ENCODE measurements at places on chromosomes 6 and 20.
A peak's percentile ranks its signal among the peaks of the same experiment; 100 is the strongest.

DNA sequence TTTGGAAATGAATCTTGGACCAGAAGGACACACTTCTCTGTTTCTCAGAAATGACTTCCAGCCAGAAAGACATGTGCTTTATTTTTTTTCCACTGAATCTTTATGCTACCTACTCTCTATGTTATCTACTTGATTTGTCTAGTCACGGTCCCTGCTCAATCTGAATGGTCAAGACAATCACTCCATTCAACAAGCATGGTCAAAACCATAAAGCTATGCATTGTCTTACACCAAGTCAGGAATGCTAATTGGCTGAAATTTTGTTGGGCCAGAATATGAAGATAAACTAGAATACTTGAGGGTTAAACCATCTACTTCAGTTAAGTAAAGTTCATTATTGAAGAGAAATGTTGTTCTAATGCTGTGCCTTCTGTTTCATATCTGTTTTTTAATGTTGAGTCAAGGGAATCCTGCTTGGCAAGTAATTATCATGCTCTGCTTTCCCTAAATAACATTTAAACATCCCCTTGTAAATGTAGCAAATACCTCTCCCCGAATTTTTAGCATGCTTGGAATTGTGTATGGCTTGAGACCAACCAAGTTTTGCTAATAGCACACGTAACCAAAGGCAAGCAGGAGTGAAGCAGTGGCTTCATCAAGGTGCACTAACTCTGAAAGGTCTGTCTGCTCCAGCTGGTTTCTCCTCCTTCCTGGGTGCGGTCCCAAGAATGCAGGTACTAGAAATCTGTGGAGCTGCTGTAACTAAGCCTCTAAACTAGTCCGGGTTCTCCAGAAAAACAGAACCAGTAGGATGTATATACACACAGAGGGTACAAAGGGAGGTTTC is 190.3 kb upstream of the CDYL start:
- H3K27me3 ChIP-seq, result no peaks in the 10 kb centered on the region
- DNase-seq, result no peak
- H3K4me1 ChIP-seq, result peaks cover 3% of the 10 kb centered on the region
- no peaks in the 10 kb centered on the region for H3K36me3 ChIP-seq
- H3K27ac ChIP-seq, result no peak overlapping the region

DNA sequence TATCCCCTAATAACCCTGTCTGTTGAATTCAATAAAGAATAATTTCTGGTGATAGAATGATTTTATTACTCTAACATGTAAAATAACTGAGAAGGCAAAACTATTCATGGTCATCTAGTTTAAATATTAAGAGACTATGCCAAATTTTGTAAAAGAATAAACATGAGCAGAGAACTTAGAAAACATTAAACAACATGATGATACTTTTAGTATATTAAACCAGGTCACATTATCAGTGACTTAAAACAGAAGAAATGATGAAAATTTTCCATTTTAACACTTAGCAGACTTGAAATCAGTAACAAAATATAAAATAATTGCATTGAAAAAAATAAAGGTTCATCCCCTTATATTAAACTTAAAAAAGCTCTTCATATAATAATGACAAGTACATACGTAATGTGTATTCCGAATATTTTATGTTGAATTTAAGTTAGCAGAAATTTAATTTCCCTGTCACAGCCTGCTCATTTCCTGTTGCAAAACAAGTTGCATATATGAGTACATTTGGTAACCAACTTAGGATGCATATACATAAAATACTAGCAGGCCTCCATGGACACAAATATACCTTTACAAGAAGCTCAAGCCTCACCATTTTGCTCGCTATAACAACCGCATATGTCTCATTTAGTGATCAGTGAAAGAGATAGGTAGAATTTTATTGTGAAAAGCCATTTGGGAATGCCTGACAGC is 40.6 kb downstream of the DTNBP1 start:
- H3K36me3 ChIP-seq, result no peaks in the 10 kb centered on the region
- H3K4me1 ChIP-seq, result peaks cover 5% of the 10 kb centered on the region
- H3K27ac ChIP-seq, result no peak overlapping the region

DNA sequence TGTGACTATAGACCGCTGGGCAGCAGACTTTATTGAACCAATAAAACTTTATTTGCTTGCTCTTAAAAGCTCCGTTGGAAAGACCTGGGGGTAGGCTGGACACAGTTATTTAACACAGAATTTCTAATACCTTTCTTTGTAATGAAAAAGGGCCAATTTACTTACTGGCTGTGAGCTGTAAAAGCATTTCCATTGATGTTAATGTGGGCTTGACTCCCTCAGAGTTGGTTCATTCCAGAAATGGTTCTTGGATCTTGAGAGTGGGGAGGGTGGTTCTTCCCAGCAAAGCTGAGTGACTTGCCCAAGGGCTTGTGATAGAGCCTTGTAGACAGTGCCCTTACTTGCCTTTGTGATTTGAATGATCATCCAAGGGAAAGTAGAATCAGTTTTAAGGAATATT is 100.6 kb downstream of the SOX4 start:
- no peak overlapping the region for H3K27ac ChIP-seq
- no peak for DNase-seq
- no peaks in the 10 kb centered on the region for H3K36me3 ChIP-seq
- H3K27me3 ChIP-seq, result no peaks in the 10 kb centered on the region

DNA sequence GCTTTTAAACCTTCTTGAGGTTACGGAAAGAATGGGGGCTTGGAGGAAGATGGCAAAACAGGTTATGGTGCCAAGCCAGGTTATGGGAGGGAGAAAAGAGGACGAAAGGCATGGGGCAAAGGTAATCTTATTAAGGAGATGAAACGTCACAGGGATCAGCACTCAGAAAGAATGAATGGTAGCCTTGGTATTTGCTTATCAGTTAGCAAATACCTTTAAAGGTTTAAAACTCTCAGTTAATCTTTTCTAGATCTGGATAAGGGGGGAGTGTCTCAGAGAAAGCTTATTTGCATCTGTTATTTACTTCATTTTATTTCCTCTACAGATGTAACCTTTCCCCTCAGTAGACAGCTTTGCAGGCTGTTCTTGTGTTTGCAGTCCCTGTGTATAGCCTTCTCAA is 55.5 kb upstream of the EEF1E1 start:
- H3K4me3 ChIP-seq, result no peak overlapping the region
- no peaks in the 10 kb centered on the region for H3K27me3 ChIP-seq
- H3K27ac ChIP-seq, result no peak overlapping the region
- no peaks in the 10 kb centered on the region for H3K4me1 ChIP-seq

DNA sequence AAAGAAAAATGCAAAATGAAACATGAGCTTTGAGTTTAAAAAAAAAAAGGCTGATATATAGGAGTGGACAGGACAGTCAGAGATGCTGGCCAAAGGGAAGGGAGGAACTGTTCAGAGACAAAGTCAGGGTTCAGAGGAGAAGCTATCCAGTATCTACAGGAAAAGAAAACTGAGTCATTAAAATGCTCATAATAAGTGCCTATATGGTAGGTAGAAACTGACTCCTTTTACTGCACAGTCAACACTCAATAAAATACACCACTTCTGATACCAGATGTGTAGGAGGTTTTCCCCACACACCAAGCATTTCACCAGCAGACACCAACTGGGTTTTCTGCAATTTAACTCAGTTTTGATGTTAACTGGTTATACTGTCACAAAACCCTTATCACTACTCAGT is 32.9 kb downstream of the FRK start:
- no peaks in the 10 kb centered on the region for H3K36me3 ChIP-seq
- peaks cover 6% of the 10 kb centered on the region for H3K4me1 ChIP-seq
- H3K4me3 ChIP-seq, result no peak overlapping the region
- H3K27ac ChIP-seq, result peak overlapping the region; percentile 28
- H3K27me3 ChIP-seq, result no peaks in the 10 kb centered on the region

- H3K27ac ChIP-seq, result no peak overlapping the region
- H3K4me1 ChIP-seq, result no peaks in the 10 kb centered on the region
- no peaks in the 10 kb centered on the region for H3K36me3 ChIP-seq
- no peak overlapping the region for H3K4me3 ChIP-seq
These were observed 182.8 kb downstream of the GRM1 start for GRCh38 chr6:146211646-146212045.

DNA sequence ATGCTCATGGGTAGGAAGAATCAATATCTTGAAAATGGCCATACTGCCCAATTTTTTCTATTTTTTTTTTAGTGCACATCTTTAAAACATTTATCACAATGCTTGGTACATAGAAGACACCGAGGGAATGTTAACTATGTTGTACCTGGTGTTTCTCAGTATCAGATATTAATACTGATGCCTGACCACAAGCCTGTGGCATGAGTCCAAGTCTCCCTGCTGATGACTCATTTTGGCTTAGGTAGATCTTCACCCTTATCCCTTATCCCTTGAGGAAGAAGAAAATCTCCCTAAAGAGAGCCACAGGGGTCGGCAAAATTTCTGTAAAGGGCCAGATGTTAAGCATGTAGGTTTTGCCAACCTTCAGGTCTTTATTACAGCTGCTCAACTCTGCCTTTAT is 14.5 kb downstream of the CD109 start:
- no peak overlapping the region for H3K27ac ChIP-seq
- no peak for DNase-seq
- no peaks in the 10 kb centered on the region for H3K4me1 ChIP-seq
- no peak overlapping the region for H3K4me3 ChIP-seq
- no peaks in the 10 kb centered on the region for H3K27me3 ChIP-seq
- no peaks in the 10 kb centered on the region for H3K36me3 ChIP-seq

DNA sequence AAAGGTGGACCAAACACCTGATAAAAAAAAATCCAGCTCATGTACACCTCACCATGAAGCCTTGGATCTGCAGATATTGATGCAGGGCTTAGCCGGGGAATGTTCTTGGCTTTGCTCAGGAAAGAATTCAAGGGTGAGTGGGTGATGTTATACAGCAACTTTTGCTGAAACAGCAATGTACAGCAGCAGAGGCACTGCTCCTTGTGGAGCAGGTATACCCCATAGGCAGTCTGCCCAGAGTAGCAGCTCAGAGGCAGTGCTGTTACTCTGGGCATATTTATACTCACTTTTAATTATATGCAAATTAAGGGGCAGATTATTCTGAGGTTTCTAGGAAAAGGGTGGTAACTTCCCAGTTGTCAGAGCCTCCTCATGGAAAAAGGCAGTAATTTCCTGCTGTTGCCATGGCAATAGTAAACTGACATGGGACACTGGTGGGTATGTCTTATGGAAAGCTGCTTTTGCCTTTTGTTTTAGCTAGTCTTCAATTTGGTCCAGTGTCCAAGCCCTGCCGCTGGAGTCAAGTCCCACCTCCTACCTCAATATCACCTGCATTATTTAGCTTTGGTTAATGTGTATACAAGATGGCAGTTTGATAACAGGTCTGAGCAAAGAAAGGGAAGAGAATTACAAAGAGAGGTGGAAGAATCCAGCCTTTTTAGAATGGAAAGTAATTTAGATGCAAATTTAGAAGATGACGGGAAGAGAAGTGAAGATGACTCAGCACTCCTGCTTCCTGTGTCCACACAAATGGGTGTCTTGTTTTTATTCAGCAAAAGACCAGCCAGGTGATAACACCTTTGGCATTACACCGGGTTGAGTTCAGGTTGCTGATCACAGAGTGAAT is 110.1 kb upstream of the JAG1 start:
- no peak for DNase-seq
- H3K4me1 ChIP-seq, result no peaks in the 10 kb centered on the region
- no peak overlapping the region for H3K27ac ChIP-seq
- H3K36me3 ChIP-seq, result no peaks in the 10 kb centered on the region

DNA sequence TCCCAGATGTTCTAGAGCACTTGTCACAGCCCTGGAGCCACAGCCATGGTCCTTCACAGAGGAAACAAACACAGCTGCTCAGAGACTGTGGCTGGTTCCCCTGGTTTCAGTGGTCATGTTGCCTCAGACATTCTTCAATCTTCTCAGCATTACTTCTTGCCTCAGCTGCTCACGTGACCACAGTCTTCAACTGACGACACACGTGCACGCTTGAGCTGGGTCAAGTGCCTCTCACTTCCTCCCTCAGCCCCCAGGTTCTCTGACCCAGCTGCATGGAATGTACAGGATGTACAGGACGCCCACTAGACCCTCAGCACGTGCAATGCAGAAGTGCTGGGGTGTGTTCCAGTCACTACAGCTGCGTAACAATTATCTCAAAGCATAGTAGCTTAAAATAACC is 159.8 kb upstream of the GGTLC1 start:
- no peaks in the 10 kb centered on the region for H3K4me1 ChIP-seq
- no peak for DNase-seq
- no peaks in the 10 kb centered on the region for H3K27me3 ChIP-seq
- H3K36me3 ChIP-seq, result no peaks in the 10 kb centered on the region
- no peak overlapping the region for H3K27ac ChIP-seq
- no peak overlapping the region for H3K4me3 ChIP-seq

GRCh38 chr20:18032977-18033892 is 24.5 kb downstream of the OVOL2 start:
- DNase-seq, result no peak
- no peak overlapping the region for H3K27ac ChIP-seq
- H3K4me3 ChIP-seq, result no peak overlapping the region
- H3K27me3 ChIP-seq, result no peaks in the 10 kb centered on the region

GRCh38 chr6:169534039-169534421 is 167.8 kb downstream of the WDR27 start:
- H3K4me1 ChIP-seq, result no peaks in the 10 kb centered on the region
- H3K27ac ChIP-seq, result no peak overlapping the region
- no peak for DNase-seq
- H3K4me3 ChIP-seq, result no peak overlapping the region
- H3K27me3 ChIP-seq, result no peaks in the 10 kb centered on the region
- H3K36me3 ChIP-seq, result no peaks in the 10 kb centered on the region

- DNase-seq, result no peak
- peaks cover 4% of the 10 kb centered on the region for H3K36me3 ChIP-seq
These were observed 51.1 kb downstream of the ARID1B start for GRCh38 chr6:156828280-156828703.

DNA sequence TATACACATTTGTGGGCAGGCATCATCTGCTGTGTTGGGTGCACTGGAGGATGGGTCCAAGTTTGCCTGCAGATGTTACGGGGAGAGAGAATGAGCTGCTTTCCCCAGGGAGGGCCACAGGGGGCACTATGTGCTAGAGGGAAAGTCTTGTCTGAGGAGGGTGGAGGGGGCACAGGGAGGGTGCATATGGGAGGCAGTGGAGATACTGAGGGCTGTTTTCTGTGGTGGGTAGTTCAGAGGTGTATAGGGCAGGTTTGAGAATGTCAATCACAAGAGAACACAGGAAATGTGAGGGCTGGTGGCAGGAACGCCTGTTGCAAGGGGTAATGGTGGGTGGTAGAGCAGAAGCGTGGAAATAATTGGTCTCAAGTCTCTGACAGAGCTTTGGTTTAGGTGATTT is 7.7 kb upstream of the PTPRA start:
- no peak overlapping the region for H3K27ac ChIP-seq
- no peaks in the 10 kb centered on the region for H3K27me3 ChIP-seq
- H3K4me3 ChIP-seq, result no peak overlapping the region

- no peak for DNase-seq
- H3K4me1 ChIP-seq, result no peaks in the 10 kb centered on the region
- H3K27ac ChIP-seq, result no peak overlapping the region
- H3K4me3 ChIP-seq, result no peak overlapping the region
- H3K36me3 ChIP-seq, result no peaks in the 10 kb centered on the region
These were observed 7.4 kb upstream of the BEND3 start for GRCh38 chr6:107122748-107123147.

DNA sequence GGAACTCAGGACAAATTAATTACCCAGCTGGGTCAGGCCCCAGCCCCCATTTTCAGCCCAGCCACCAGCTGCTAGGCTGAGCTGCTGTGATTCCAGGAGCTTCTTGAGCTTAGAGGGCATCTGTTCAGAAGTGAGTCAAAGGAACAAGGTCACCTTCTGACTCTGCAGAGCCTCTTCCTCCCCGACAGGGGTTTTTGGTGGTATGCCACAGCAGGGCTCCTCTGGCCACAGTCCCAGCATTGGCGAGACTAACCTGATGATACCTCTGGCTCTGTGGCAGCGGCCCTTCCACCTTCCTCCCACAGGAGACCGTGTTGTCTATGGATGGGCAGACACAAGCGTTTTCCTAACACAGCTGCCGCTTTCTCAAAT is 39.7 kb downstream of the ZC3H12D start:
- no peaks in the 10 kb centered on the region for H3K27me3 ChIP-seq
- peak; percentile 62 for DNase-seq
- H3K4me3 ChIP-seq, result no peak overlapping the region
- no peaks in the 10 kb centered on the region for H3K4me1 ChIP-seq
- no peaks in the 10 kb centered on the region for H3K36me3 ChIP-seq
- no peak overlapping the region for H3K27ac ChIP-seq
